ENCODE measurements at places on chromosomes 12 and 14. TPM values are rescaled to one million over a fixed set of nuclear protein-coding genes. Genes with fewer than 3 reads are reported as not detected.

The SLC35F4 gene
- total RNA-seq, result not detected

DNA sequence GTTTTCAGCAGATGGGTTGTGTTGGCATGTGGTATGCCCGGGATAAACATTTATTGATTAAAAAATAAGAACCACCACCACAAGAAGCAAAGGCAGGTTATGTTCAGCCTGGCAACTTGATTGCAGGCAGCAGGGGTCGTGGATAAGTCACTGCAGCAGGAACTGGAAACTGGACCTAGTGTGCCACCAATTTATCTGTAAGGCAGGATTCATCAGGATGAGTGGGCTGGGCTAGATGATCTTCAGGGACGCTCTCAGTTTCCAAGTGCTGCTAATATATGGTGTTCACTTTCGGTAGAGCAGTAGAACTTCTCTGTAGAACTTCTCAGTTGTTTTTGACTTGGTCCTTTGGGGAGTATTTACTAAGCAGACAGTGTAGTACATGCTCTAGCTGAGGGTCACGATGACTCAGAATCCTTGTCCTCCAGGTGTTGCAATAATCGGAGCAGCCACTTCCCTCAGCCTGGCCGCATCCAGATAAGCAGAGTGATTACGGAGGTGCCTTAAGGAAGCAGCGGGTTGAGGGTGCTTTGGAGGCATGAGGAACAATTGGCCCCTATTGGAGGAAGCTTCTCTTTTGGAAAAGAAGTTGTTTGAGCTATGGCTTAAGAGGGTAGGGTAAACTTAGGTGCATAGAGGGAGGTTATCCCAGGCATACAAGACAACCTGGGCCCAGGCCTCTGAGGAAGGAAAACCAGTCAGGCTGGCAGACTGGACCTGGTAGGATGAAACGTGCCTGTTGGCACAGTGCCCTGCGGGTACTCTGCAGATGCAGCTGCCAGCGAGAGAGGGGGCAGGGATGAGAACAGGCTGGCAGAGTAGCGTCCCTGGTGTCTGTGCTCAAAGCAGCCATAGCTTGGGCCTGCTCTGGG is 104.0 kb downstream of the GPR135 start:
- peak; percentile 88 for DNase-seq

- no peak for DNase-seq
Observed at GRCh38 chr14:26328791-26329190, 269.0 kb downstream of the NOVA1 start.

DNA sequence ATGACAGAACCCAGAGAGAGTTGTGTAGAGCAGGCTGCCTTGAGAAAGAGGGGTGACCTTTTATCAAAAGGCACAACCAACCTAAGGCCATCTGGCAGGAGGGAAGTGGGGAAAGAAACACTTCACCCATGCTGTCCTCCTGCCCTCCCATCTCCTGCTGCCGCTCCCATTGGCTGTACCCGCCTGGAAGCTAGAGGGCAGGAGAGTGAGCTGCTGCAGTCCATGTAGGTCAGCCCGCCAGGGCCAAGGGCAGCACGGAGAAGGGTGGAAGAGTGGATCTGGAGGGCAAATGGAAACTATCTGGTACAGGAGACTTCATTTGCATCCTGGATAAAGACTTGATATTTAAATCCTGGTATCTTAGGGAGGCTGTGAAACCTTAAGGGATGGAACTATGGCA is 11.5 kb upstream of the CABP1 start:
- no peak for DNase-seq

The LYSET gene
- total RNA-seq, result 21.0 TPM

DNA sequence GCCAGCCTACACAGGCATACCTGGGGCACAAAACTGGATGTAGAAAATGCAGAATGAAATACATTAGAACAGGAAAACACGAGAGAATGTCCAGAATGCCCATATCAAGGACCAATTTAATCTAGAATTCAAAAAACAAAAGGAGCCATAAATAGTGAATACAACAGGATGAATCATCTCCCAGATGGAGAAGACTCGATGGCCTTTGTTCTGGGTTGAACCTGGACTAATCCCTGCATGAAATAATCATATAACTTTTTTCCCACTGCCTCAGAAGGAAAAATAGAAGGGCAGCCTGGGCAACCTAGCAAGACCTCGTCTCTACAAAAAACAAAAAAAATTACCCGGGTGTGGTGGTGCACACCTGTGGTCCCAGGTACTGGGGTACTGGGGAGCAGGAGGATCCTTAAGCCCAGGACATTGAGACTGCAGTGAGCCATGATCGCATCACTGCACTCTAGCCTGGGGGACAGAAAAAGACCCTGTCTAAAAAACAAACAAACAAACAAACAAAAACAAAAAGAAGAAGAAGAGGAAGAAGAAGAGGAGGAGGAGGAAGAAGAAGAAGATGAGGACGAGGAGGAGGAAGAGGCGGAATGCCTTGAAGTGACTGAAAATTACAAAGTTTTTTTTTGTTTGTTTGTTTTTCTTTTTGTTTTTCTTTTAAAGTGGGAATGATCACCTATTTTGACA is 30.3 kb upstream of the NRDE2 start:
- DNase-seq, result no peak

DNA sequence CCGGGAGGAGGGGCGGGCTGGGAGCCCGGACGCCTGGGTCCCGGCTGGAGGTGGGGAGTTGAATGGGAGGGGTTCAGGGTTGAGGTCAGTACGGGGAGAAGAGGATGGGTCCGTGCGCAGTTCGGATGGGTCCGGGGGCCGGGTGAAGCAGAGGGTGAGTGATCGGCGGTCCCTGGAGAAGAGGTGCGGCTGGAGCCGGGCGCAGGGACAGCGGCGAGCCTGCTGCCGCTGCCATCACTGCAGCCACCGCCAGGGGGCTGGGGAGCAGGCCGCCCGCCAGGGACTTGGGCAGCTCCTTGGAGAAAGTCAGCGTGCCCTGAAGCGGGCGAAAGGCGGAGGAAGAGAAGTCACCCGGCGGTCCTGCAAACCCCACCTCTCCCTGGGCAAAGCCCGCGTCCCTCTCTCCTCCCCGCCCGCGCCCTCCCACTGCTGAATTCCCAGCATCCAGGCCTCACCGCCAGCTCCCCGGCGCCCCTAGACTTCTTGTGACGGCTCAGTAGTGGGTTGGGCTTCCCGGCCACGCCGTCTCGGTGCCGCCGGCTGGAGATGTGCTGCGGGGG is 6.0 kb upstream of the GPR84 start:
- DNase-seq, result peak; percentile 86

GRCh38 chr14:99581374-99581773 is 22.6 kb downstream of the CCDC85C start:
- no peak for DNase-seq

The MTERF2 gene
- 36.4 TPM for total RNA-seq

The EXOC3L4 gene
- total RNA-seq, result 0.38 TPM

- no peak for DNase-seq
Observed at GRCh38 chr12:53538209-53538689, 31.0 kb upstream of the NPFF start.

DNA sequence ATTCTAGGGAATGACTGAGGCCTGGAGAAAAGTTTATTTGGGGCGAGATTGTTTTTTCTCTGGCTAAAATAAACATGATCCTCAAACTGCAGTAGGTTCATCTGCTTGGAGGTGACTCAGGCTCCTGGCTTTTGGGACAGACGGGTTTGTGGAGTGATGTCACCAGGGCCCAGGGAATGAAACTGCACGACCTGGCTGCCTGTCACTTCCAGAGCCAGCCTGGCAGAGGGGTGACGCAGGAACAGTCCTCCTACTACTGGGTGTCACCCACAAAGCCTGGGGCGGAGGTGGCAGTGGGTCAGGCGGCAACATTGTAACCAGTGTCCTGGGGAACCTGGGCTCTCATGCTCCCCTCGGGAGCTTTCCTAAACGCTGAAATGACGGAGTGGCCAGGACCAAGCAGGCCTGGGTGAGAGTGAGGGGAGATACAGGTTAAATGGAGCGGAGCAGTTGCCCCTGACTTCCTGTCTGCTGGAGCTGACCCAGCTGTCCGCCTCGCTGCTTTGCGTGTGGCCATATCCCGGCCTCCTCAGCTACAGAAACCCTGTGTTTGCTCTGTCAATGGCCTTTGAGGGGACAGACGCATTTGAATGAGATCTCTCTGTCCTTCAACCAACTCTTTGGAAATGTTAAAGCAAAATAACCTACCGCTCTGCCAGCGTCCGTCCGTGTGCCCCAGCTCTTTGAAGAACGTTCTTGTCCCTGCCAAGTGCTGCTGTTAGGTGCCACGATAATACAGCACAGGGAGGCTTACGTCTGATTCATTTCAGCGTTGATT is 6.5 kb downstream of the HIP1R start:
- peak; percentile 49 for DNase-seq

The CCDC175 gene
- total RNA-seq, result not detected

The DAZAP2 gene
- total RNA-seq, result 124 TPM

The KRT82 gene
- not detected for total RNA-seq

- peak; percentile 68 for DNase-seq
Observed at GRCh38 chr12:10392394-10392930, 2.6 kb upstream of the KLRK1 start.

DNA sequence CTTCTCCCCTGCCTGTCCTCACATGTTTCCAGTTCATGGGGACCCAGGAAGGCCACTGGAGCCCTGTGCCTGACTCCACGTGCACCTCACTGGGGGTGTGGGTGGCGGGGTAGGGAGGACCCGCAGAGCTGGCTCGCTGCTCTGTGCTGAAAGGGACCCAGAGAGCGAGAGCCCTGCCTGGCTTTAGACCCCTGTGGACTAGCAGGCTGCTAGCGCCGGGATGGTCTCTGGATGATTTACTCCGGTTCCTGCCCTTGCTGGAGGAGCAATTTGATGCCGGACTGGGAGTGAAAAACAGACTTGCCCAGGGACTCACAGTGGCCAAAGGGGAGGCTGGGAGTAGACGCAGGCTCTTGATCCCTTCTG is 49.0 kb downstream of the NTF3 start:
- no peak for DNase-seq

- DNase-seq, result no peak
Observed at GRCh38 chr14:73231981-73232851, 5.1 kb upstream of the PAPLN start.

GRCh38 chr12:62977418-62977817 is 42.5 kb upstream of the PPM1H start:
- DNase-seq, result no peak

The TMCC3 gene
- total RNA-seq, result 1.5 TPM

DNA sequence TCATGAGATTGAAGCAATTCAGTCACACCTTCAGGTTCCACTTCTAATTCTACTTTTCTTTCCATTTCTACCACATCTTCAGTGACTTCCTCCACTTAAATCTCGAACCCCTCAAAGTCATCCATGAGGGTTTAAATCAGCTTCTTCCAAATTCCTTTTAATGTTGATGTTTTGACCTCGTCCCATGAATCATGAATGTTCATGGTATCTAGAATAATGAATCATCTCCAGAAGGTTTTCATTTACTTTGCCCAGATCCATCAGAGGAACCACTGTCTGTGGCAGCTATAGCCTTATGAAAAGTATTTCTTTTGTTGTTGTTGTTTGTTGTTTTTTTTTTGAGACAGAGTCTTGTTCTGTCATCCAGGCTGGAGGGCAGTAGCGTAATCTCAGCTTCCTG is 7.6 kb downstream of the RXYLT1 start:
- no peak for DNase-seq

- peak; percentile 92 for DNase-seq
Observed at GRCh38 chr14:52950898-52951680, at the start of gene FERMT2. Gene FERMT2, minus strand, starts transcription at chr14:52951050. Its CDS starts 482 bp downstream, at chr14:52950568.

DNA sequence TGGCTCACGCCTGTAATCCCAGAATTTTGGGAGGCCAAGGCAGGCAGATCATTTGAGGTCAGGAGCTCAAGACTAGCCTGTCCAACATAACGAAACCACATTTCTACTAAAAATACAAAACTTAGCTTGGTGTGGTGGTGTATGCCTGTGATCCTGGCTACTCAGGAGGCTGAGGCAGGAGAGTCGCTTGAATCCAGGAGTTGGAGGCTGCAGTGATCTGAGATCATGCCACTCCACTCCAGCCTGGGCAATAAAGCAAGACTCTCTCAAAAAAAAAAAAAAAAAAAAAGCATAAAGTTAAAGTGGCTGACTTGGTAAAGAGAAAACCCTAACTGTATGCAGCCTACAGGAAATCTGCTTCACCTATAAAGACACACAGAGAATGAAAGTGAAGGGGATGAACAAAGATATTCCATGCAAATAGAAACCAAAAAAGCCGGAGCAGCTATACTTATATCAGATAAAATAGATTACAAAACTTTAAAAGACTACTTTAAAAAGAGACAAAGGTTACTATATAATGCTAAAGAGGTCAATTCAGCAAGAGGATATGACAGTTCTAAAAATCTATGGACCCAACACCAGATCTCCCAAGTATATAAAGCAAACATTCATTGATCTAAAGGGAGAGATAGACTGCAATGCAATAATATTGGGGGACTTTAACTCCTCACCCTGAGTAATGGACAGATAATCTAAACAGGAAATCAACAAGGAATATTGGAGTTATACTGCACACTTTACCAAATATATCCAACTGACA is 4.1 kb downstream of the CLEC2B start:
- DNase-seq, result no peak

The NYNRIN gene
- 8.8 TPM for total RNA-seq

DNA sequence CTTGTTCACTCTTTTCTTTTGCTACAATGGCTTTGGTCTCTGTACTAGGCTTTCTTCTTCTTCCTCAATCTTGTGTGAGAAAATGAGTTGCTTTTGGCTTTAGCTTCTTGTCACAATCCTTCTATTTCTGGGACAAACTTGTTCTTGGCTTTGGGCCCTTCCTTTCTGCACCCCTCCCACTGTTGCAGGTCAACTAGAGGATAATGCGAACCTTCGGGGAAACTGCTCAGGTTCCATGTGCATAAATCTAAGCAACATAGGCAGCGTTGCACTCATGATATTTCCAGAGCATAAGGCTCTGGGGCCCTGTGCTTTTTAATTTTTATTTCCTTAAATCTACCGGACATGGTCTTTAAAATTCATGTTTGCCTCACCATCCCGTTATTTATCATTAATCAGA is 89.8 kb upstream of the LRIG3 start:
- DNase-seq, result no peak

DNA sequence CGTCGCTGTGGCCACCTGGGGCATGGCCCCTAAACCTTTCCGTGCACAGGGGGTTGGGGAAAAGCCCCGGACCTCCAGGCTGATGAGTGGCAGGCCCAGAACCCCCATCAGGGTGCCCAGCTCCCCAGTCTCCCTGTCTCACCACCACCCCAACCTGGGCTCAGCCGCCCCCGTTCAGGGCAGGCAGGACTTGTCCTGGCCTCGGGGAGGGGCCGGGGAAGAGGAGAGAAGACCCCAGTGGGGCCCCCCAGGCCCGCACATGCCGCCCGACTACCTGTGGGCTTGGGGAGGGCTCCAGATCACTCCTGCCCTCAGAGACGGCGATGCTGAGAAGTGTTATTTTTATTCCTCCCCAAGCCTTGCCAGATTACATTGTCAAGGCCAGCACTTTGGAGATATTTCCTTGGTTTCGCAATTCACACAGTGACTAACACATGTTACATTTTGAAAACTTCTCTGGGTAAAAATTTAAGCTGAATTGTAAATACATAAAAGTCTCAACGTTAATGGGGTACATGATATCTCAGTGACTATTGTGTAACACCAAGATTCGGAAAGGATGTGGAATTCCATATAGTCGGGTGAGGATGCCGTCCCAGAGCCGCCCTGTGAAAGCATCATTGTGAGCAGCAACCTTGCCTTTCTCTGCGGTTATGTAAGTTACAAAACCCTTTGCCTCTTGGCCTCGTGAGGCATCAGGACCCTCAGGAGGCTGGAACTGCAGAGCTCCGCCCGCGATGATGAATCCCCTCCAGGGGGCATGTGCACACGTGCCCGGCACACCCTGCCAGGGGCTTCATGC is 85.6 kb upstream of the DIO3 start:
- DNase-seq, result peak; percentile 53

The FSCB gene
- not detected for total RNA-seq

The MON2 gene
- total RNA-seq, result 12.5 TPM

GRCh38 chr12:4909410-4909733 is 333 bp upstream of the KCNA1 start:
- DNase-seq, result no peak

The OR6C2 gene
- not detected for total RNA-seq

GRCh38 chr12:26205941-26206340 is 10.6 kb downstream of the SSPN start:
- no peak for DNase-seq

The OTOGL gene
- total RNA-seq, result 0.19 TPM

All from Right ventricle myocardium superior (tissue), 1 donor.